Fibroblast of villous mesenchyme (primary cell): ENCODE measurements at places on chromosomes 1 and 21. TPM values are rescaled to one million over a fixed set of nuclear protein-coding genes. Genes with fewer than 3 reads are reported as not detected.
A peak's percentile ranks its signal among the peaks of the same experiment; 100 is the strongest.

RNF223 gene
- not detected in 2 replicates for total RNA-seq

TRPM2 gene
- total RNA-seq = under 0.01 and 0.32 TPM in 2 replicates

GRCh38 chr1:2583871-2584351 lies 2.7 kb upstream of the PRXL2B start:
- peak; percentile 18 for DNase-seq

DNA sequence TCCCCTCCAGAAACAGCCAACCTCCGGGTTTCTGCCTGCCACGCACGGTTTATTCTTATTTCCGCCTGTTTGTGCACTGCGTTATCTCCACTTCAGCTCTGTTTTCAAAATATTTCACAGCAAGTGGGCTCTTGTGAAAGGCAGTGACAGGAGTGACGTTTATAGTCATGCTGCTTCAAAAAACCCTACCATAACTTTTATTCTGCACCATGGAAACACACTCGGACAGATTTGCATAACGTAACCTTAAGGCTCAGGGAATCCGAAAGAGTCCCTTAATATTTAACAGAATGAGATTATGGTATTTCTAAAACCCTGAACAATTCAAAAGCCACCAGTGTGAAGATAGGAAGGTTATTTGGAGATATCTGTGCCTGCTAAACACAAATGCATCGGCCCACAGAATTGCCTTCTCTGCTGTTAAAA lies 782 bp upstream of the SDE2 start:
- peak; percentile 81 for DNase-seq

DNA sequence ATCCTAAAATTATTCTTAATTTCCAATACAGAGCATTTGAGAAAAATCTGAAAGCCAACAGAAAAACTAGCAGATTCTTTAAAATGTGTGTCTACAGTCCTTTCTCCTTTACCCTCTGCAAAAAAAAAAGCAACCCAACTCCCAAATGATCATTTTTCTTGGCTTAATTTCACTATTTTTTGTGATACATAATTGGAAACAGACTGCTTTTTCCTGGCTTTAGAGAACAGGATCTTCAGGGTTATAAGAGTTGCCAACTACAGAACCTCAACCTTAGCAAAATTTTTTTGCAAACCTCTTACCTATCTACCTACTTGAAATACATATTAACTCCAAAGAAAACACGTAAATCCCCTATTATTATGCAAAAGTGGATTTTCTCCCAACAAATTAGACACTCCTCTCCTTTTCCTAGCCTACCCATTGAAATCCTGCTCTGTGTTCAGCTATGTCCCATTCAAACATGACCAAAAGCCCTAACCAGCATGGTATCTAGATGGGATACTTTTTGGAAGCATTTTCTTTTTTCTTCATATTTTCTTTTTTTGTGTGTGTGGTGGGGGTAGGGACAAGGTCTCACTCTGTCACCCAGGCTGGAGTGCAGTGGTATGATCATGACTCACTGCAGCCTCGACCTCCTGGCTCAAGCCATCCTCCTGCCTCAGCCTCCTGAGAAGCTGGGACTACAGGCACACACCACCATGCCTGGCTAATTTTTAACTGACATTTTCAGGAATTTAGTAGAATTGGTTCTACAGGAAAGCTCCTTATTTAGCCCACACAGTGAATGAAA lies 9.0 kb downstream of the TGFBR3 start:
- no peak for DNase-seq

- DNase-seq = no peak
Observed at GRCh38 chr1:48596046-48596445, 124.0 kb upstream of the SPATA6 start.

- DNase-seq = peak; percentile 99
Observed at GRCh38 chr1:59150577-59151386, 146.1 kb upstream of the FGGY start.

- DNase-seq = peak; percentile 69
Observed at GRCh38 chr1:59947047-59947938, 20.7 kb upstream of the CYP2J2 start.
